Stimulated activated CD8-positive, alpha-beta memory T cell treated with anti-CD3 and anti-CD28 coated beads, Interleukin-4, amount 100 ng/mL, for 48 hours (primary cell): ENCODE measurements at places on chromosomes 16 and 17.

DNA sequence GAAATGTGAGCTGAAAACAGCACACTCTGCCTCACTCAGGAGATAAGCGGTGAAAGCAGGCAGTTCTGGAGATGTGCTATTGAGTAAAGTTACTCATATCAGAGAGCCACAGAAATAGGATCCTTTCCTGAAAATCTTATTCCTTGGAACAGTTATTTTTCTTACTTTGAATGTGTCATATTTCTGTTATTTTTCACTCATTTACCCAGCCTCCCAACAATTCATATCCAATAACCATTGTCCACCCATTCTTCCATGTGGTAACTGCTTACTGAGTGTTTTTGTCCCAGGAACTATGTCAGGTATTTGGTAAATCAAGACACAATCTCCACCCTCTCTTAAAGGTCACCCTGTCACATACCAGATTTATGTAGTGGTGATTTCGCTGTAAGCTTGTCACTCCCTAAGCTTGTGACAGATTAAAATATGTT is 144.9 kb downstream of the PARN start:
- DNase-seq, result no peak

GRCh38 chr17:75897160-75898019 is 639 bp upstream of the TRIM65 start:
- no peak for DNase-seq

- DNase-seq, result no peak
Measured at GRCh38 chr16:70162041-70162451, 11.5 kb upstream of the CLEC18C start.

DNA sequence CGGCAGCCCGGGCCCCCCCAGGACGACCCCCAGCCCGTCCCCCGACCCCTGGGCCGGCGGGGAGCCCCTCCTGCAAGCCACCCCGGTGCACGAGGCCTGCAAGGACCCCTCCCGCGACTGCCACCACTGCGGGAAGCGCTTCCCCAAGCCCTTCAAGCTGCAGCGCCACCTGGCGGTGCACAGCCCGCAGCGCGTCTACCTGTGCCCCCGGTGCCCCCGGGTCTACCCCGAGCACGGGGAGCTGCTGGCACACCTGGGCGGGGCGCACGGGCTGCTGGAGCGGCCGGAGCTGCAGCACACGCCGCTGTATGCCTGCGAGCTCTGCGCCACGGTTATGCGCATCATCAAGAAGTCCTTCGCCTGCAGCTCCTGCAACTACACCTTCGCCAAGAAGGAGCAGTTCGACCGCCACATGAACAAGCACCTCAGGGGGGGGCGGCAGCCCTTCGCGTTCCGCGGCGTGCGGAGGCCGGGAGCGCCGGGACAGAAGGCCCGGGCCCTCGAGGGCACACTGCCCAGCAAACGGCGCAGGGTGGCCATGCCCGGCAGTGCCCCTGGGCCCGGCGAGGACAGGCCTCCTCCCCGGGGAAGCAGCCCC is 15.6 kb upstream of the ZFPM1 start:
- DNase-seq, result peak; percentile 85

- no peak for DNase-seq
Measured at GRCh38 chr17:18042983-18043382, 3.8 kb downstream of the GID4 start.

- DNase-seq, result no peak
Measured at GRCh38 chr16:13315642-13316427, 414.4 kb downstream of the SHISA9 start.

DNA sequence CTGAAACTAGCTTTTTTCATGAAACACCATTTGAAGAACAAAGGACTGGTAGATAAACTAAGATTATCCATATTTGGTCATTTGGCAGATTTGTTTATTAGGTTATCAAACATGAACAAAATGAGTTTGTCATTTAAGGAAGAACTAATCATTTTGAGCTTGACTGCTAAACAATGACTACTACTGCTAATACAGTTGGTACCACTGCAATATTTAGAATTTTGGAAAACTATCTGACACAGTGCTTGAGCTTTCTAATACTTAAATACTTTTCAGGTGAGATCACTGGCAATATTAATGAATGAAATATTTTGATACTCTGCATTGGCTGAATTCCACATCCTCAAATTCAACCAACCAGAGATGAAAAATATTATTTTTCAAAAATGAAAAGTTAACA is 47.2 kb downstream of the MED13 start:
- DNase-seq, result no peak

DNA sequence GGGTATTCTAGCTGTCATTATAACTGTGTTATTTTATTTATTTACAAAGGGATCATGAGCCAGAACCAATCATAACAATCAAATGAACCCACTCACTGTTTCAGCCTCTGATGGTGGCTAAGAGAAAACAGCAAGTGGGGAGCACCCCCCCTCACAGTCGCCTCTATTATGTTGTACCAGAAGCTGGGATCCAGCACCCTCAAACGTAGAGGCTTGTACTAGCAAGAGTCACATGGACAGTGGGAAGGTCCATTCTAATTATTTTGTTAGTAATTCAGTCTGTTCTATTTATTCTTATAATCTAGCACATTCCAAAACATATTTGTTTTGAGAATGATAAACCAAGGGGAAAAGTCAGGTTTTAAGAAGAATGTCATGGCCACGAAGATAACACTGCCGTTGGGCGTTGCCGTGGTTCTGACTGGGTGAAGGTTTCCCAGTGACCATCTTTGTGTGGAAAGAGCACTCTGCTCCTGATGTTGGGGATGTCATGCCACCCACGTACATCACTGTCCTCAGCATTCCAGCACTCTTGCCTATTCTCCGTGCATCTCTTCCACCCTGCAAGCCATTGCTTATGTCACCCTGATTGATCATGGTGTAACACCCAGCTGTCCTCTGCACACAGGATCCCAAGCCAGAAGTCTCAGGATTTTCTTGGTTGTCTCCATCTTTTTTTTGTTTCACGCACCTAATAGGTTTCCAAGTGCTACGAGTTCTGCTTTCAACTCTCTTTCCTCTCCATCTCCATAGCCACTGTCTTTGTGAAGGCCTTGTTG is 205.8 kb downstream of the PRKCA start:
- DNase-seq, result no peak

GRCh38 chr17:3738562-3739295 is 15.0 kb downstream of the HASPIN start:
- peak; percentile 78 for DNase-seq

- DNase-seq, result no peak
Measured at GRCh38 chr17:49969134-49969759, at the start of gene DLX4. Gene DLX4 (plus strand): TSS chr17:49969190. CDS start chr17:49969469, 279 bp downstream.

DNA sequence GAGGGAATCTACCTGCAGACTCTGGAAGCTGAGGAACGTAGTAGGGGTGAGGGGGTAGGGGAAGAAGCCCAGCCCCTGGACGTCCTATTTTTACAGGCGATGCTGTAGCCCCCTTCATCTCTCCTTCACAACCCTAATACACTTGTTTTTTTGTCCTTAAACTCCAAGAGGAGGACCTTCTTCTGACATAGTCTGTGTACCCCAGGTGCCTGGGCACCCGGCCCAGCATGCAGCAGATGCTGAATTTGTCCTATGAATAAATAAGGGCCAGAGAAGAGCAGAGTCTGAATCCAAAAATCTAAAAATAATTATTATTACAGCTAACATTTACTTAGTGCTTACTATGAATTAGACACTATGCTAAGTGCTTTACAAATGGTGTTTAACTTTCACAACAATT is 5.1 kb downstream of the KIF18B start:
- DNase-seq, result no peak

DNA sequence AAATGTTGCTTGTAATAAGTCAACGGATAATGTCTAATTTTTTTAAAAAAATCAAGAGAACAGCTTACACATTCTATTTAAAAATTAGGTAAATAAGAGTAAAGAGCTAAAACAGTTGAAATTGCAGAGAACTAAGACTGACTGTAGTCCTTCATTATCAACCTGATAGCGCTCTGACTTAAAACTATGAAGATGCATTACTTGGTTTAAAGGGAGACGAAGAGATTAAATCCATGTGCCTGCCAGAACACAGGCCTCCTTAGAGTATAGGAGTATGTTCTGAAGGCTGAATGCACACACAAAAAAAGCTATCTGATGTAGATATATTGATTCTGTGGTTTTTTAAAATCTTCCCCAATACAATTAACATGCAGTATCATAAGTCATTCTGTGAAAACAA is 28.5 kb downstream of the GLG1 start:
- no peak for DNase-seq

DNA sequence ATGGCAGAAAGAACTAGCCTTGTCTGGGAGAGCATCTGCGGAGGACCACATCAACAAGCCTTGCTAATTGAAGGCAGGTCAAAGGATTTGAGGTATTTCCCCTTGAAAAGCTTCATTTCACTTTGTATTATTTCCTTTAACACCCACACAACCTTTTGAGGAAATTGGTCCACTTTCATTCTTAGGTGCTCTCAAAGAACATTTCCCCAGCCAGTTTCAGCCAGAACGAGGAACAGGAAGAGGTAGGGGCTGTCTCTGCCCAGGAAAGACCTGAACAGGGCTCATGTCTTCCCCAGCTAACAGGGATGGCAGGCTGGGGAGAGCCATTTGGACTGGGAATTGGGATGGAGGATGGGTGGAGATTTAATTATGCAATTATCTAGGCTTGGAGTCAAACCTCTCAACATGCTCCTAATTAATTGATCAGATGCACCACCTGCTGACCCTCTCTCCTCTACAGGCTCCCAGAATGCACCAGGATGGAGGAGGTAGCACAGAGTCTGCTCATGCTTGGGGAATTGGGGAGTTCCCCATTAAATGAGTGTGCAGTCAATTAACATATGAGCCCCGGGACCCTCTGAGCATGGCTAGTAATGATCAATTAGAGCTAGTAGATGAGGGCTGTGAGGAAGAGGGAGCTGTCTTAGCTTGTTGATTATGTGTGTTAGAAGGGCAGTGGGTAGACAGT is 84.6 kb downstream of the GP2 start:
- DNase-seq, result no peak

- DNase-seq, result no peak
Measured at GRCh38 chr16:89104930-89105571, 11.4 kb downstream of the ACSF3 start.

- DNase-seq, result no peak
Measured at GRCh38 chr17:63506627-63507026, 16.5 kb upstream of the KCNH6 start.

DNA sequence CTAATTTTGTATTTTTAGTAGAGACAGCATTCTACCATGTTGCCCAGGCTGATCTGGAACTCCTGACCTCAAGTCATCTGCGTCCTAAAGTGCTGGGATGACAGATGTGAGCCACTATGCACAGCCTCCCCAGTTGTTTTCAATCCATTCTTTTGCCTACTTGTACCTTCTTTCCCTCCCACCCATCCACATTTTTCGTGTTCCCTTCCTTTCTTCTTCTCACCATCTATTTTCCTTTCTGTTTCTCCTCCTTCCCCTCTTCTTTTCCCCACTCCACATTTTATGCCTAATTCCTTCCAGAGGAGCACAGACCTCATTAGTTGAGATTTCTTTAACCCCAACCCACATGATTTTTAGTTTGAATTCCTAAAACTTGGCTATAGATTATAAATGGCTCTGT is 94.3 kb downstream of the ATF7IP2 start:
- DNase-seq, result no peak

DNA sequence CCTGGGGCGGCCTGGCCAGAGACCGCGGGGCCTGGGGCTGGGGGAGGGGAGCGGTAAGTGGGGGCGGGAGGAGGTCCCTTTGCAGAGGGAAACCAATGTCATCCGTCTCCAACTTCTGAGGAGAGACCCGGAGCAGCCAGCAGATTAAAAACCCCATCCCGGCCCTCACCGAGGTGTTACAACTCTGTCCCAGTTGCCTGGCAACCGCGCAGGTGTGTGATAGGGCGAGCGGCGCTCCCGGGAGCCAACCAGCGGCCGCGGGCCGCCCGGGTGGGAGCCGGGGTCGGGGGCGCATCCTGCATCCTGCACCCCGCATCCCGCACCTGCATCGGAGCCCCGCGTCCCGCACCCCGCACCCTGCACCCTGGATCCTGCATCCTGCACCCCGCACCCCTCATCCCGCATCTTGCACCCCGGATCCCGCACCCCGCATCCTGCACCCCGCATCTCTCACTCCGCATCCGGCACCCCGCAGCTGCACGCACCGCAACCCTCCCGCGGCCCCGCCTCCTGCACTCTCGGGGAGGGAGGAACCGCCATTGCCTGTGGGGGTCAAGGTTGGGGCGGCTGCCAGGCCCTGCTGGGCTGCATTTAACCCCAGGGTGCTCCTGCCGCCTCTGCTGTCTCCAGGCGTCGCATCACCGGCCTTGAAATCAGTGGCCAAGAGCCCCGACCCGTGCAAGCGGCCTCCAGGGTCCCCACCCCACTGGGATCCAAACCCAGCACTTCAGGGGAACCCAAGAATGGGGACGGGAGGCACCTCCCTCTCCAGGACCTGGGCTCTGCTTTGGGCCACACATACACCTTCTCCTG is 47.3 kb downstream of the RTN4RL1 start:
- DNase-seq, result no peak

DNA sequence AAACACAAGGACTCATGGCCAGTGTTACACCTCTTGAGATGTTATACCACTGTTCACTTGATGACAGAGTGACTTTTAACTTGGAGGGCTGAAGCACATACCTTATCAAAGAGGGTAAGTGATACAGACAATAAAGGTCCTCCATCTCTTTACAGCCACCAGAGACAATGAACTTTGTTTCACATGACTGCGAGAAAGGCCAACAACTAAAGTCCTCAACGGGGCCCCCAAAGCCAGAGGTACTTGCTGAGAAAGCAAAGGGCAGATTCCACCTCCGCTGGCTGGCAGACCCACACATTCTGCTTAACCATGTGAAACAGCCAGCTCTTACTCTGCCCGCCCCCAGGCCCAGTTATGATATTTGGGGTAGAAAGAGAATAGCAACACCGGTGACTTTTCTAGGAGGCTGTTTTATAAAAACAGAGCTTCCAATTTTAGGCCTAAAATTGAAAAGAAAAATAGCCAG is 21.4 kb downstream of the DCUN1D3 start:
- peak; percentile 45 for DNase-seq

- DNase-seq, result no peak
Measured at GRCh38 chr16:52254746-52255145, 292.2 kb downstream of the TOX3 start.

DNA sequence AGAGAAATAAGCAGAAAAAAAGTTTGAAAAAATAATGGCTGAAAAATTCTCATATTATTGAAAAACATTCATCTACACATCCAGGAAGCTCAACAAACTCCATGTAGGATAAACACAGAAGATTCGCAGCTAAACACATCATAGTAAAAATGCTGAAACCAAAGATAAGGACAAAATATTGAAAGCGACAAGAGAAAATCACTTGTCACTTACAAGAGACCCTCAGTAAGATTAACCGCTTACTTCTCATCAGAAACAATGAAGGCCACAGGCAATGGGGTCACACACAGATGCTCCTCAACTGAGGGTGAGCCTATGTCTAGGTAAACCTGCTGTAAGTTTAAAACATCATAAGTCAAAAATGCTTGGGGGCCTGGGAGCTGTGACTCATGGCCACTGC is 38.1 kb upstream of the METRNL start:
- no peak for DNase-seq
